PC-9 (cell line): ENCODE measurements at places on chromosomes 12 and 14.

GRCh38 chr12:75706786-75707605 is 195.6 kb upstream of the KRR1 start:
- H3K27me3 ChIP-seq = no peaks in the 10 kb centered on the region
- H3K4me3 ChIP-seq = no peak overlapping the region
- H3K36me3 ChIP-seq = no peaks in the 10 kb centered on the region
- no peak overlapping the region for H3K27ac ChIP-seq
- DNase-seq = no peak

GRCh38 chr14:76687611-76688382 is 73.5 kb upstream of the VASH1 start:
- no peaks in the 10 kb centered on the region for H3K4me1 ChIP-seq
- peaks cover 36% of the 10 kb centered on the region for H3K27me3 ChIP-seq
- no peaks in the 10 kb centered on the region for H3K36me3 ChIP-seq
- no peak overlapping the region for H3K27ac ChIP-seq
- no peak overlapping the region for H3K4me3 ChIP-seq

GRCh38 chr12:52975204-52975603 is 26.3 kb downstream of the KRT18 start:
- peaks cover 72% of the 10 kb centered on the region for H3K4me1 ChIP-seq
- H3K4me3 ChIP-seq = no peak overlapping the region
- H3K27me3 ChIP-seq = no peaks in the 10 kb centered on the region
- H3K36me3 ChIP-seq = no peaks in the 10 kb centered on the region
- H3K27ac ChIP-seq = peak overlapping the region; percentile 35; the same call in 1 of the 2 replicates

GRCh38 chr14:95200404-95200803 is 43.1 kb upstream of the DICER1 start:
- no peaks in the 10 kb centered on the region for H3K27me3 ChIP-seq
- no peak overlapping the region for H3K4me3 ChIP-seq
- H3K36me3 ChIP-seq = no peaks in the 10 kb centered on the region
- no peak for DNase-seq

DNA sequence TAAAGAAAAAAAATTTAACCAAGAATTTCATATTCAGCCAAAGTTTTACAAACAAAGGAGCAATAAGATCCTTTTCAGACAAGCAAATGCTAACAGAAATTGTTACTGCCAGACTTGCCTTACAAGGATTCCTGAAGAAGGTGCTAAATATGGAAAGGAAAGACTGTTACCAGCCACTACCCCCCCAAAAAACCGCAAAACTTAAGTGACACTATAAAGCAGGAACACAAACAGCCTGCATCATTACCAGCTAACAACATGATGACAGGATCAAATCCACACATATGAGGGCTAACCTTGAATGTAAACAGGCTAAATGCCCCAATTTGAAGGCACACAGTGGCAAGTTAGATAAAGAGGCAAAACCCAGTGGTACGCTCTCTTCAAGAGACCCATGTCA is 55.7 kb downstream of the APOBEC1 start:
- peak overlapping the region; percentile 27; the same call in 1 of the 2 replicates for H3K4me3 ChIP-seq
- H3K36me3 ChIP-seq = no peaks in the 10 kb centered on the region
- DNase-seq = no peak
- H3K4me1 ChIP-seq = no peaks in the 10 kb centered on the region
- H3K27me3 ChIP-seq = no peaks in the 10 kb centered on the region

DNA sequence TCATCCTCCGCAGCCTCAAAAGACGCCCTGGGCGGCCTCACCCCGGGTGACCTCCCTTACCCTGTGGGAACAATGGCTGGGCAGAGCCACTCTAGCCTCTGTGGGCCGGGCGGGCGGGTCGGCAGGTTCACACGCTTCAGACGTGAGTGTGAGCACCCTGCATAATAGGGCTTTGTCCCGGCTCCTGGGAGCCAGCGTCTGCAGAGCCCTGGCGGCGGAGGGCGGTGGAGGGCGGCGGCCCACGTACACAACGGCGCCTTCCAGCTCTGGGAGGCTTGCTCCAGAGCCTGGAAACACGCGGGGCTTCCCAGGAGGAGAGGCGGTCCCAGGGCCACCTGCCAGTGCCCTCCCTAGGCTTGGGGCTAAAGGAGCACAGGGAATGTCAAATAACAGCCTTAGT is 205.6 kb downstream of the BCL11B start:
- H3K27ac ChIP-seq = no peak overlapping the region
- DNase-seq = no peak
- no peak overlapping the region for H3K4me3 ChIP-seq
- no peaks in the 10 kb centered on the region for H3K4me1 ChIP-seq
- no peaks in the 10 kb centered on the region for H3K36me3 ChIP-seq
- H3K27me3 ChIP-seq = peaks cover 21% of the 10 kb centered on the region

- DNase-seq = peak; percentile 54
- H3K4me3 ChIP-seq = no peak overlapping the region
- no peaks in the 10 kb centered on the region for H3K27me3 ChIP-seq
- peak overlapping the region; percentile 15 for H3K27ac ChIP-seq
These were observed 42.5 kb downstream of the WDR20 start for GRCh38 chr14:102182190-102182589.

DNA sequence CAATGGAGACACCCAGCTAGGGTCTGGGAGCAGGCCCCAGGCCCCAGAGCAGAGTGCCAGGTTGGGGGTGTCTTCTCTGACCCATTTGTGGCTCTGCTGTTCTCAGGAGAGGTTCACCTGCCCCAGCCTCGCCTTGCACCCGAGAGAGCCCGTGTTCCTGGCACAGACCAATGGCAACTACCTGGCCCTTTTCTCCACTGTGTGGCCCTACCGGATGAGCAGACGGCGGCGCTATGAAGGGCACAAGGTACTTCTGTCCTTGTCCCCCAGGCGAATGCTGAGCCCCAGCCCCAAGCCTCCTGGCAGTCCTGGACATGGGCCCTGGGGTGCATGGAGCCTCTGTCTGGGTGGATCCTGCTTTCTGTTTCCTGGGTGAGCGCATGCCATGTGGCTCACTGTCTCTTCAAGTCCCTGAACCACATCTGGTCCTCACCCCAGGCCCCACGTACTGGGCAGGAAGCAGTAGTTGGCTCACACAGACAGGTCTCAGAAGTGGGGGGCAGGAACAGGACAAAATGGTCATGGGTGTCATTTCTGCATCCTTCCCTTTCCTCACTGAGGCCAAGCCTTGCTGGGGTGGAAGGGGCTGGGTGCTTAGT is 58.2 kb downstream of the BEGAIN start:
- H3K36me3 ChIP-seq = no peaks in the 10 kb centered on the region
- H3K27ac ChIP-seq = no peak overlapping the region
- no peak for DNase-seq

- DNase-seq = peak; percentile 65
- H3K27me3 ChIP-seq = no peaks in the 10 kb centered on the region
- peaks cover 42% of the 10 kb centered on the region for H3K4me1 ChIP-seq
- H3K27ac ChIP-seq = peak overlapping the region; percentile 69
- no peaks in the 10 kb centered on the region for H3K36me3 ChIP-seq
- peak overlapping the region; percentile 69 for H3K4me3 ChIP-seq
These were observed 1.8 kb upstream of the ZNF839 start for GRCh38 chr14:102317564-102318248.

- H3K27me3 ChIP-seq = no peaks in the 10 kb centered on the region
- no peaks in the 10 kb centered on the region for H3K4me1 ChIP-seq
- DNase-seq = no peak
- H3K36me3 ChIP-seq = peaks cover 3% of the 10 kb centered on the region
These were observed 100.4 kb downstream of the HMGA2 start for GRCh38 chr12:65924716-65925115.

DNA sequence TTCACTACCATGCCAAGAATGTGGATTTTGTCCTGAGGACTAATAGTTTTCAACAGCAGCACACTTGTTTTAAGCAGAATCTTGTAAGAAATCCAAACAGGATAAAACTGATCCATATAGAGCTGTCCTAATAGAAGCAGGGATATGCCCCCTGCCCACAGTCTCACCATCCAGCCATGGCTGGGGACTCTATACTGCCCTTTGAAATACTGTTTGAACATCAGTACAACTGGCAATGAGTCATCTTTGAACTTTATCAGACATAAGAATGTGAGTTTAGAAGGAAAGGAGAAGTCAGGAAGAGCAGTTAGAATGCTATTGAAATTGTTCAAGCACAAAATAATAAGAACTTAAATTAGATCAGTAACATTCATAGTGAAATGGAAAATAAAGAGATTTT is 3.8 kb upstream of the C12orf42 start:
- no peak overlapping the region for H3K4me3 ChIP-seq
- H3K4me1 ChIP-seq = no peaks in the 10 kb centered on the region

GRCh38 chr12:42039176-42039575 is 105.5 kb downstream of the GXYLT1 start:
- H3K36me3 ChIP-seq = no peaks in the 10 kb centered on the region
- no peak overlapping the region for H3K4me3 ChIP-seq
- H3K27me3 ChIP-seq = no peaks in the 10 kb centered on the region

GRCh38 chr14:87542288-87542687 is 450.7 kb downstream of the GALC start:
- H3K27me3 ChIP-seq = no peaks in the 10 kb centered on the region
- H3K36me3 ChIP-seq = no peaks in the 10 kb centered on the region
- no peak overlapping the region for H3K27ac ChIP-seq
- no peak for DNase-seq

DNA sequence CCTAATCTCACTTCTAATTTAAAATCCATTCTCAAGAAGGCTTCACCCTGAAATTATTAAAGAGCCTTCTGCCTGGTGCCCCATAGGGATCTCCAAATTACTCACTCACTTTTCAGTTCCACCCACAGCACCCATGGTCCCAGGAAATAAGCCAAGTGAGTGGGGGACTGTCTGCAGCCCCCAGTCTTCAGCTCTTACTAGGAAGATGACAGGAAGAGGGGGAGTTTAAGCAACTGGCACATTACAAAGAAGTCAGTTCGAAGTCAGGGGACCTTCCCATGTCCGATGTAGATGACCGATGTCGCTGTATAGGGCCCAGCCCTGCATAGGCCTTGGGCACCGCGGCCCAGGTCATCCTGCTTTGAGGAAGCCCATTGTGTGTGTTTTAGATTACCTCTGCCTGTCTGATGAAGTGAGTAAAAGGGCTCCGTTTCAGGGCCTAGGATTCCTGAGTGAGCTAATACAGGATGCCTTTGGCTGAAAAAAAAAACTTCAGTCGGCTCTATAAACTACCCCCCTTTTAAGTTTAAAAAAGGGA is 1.9 kb downstream of the ACTN1 start:
- peaks cover 47% of the 10 kb centered on the region for H3K4me1 ChIP-seq
- H3K27me3 ChIP-seq = no peaks in the 10 kb centered on the region
- peaks cover 42% of the 10 kb centered on the region for H3K36me3 ChIP-seq
- peak overlapping the region; percentile 76 for H3K4me3 ChIP-seq
- peak overlapping the region; percentile 93 for H3K27ac ChIP-seq

DNA sequence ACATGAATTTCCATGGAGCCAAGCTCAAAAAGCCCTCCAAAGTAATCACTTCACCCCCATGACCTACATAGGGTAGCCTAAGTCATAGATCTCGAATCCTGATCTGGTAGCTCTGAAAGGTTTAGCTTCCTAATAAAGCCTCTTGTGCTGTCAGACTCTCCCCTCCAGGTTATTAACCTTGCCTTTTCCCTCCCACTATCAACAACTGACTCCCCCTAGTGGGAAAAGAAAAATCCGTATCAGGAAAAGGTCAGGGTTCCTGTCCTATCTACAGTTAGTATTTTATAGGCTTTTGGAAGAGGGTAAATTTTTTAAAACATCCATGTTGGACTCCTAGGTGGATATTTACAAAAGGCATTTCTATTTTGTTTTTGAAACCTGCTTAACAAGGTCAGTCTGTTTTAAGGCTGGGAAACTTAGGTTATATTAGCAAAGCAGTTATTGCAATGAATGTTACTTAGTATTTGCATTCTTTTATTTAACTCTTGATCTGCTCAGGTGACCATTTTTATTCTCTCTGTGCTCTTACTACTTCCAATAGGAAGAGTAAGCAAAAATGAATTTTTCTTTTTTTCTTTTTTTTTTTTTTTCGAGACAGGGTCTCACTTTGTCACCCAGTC is 8.0 kb downstream of the YY1 start:
- H3K27ac ChIP-seq = no peak overlapping the region
- peaks cover 2% of the 10 kb centered on the region; the same call in 1 of the 2 replicates for H3K4me1 ChIP-seq
- no peak overlapping the region for H3K4me3 ChIP-seq
- H3K27me3 ChIP-seq = no peaks in the 10 kb centered on the region
- H3K36me3 ChIP-seq = no peaks in the 10 kb centered on the region
- peak; percentile 42 for DNase-seq

GRCh38 chr14:95222870-95223398 is 65.6 kb upstream of the DICER1 start:
- no peaks in the 10 kb centered on the region for H3K4me1 ChIP-seq
- H3K27me3 ChIP-seq = no peaks in the 10 kb centered on the region
- DNase-seq = no peak
- H3K27ac ChIP-seq = no peak overlapping the region

DNA sequence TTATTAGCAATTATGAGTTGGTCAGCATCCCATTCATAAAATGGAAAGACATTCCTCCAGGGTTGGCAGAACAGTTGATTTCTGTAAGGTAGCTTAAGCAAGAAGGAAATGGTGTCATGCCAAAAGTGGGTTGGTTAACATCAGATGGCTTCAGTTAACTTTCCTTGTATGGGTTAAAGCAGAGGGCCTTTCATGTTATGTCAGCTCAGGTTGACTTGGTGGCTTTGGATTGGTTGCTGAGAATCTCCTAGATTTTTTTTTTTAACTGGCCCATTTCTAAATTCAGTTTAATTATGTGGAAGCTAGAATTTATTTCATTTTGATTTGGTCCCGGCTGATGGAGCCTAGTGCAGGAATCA is 87.8 kb downstream of the BBS10 start:
- no peaks in the 10 kb centered on the region for H3K27me3 ChIP-seq
- no peak overlapping the region for H3K4me3 ChIP-seq
- no peaks in the 10 kb centered on the region for H3K4me1 ChIP-seq
- H3K36me3 ChIP-seq = no peaks in the 10 kb centered on the region
- no peak for DNase-seq

GRCh38 chr14:95961481-95961880 is 77.7 kb upstream of the C14orf132 start:
- H3K27me3 ChIP-seq = peaks cover 3% of the 10 kb centered on the region; the same call in 1 of the 2 replicates
- DNase-seq = no peak
- no peak overlapping the region for H3K4me3 ChIP-seq
- no peaks in the 10 kb centered on the region for H3K4me1 ChIP-seq

DNA sequence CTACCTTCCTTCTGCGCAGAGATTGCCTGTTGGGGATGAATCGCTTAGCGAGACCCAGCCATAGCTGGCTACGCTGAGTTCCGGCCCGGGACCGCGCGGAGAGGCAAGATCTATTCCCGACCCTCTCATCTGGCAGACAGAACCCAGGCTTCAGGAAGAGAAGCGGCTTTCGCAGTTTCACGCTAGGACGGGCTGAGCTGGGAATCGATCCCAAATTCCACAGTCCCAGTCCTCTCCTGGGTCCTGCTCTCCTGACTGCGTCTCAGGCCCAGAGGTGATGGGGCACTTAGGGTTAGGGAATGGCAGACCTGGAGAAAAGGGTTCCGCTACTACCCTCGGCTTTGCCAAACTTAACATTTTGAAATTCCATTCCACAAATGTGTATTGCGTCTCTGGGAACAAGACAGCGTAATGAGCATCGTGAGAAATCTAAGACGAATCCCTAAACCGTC is 2.8 kb downstream of the PTPN21 start:
- peaks cover 17% of the 10 kb centered on the region for H3K4me1 ChIP-seq
- no peak for DNase-seq
- H3K27me3 ChIP-seq = no peaks in the 10 kb centered on the region
- no peaks in the 10 kb centered on the region for H3K36me3 ChIP-seq
- peak overlapping the region; percentile 76 for H3K4me3 ChIP-seq
- no peak overlapping the region for H3K27ac ChIP-seq

GRCh38 chr14:106204063-106204462 is 677.7 kb downstream of the TMEM121 start:
- no peaks in the 10 kb centered on the region for H3K4me1 ChIP-seq
- DNase-seq = no peak
- H3K27ac ChIP-seq = no peak overlapping the region
- peaks cover 81% of the 10 kb centered on the region for H3K27me3 ChIP-seq

GRCh38 chr12:91896286-91897024 is 249.2 kb downstream of the BTG1 start:
- H3K27ac ChIP-seq = no peak overlapping the region
- no peaks in the 10 kb centered on the region for H3K27me3 ChIP-seq
- H3K36me3 ChIP-seq = no peaks in the 10 kb centered on the region
- no peak for DNase-seq
- no peak overlapping the region for H3K4me3 ChIP-seq
